Inflammatory macrophage (primary cell): ENCODE measurements at places on chromosomes 12 and 14.

DNA sequence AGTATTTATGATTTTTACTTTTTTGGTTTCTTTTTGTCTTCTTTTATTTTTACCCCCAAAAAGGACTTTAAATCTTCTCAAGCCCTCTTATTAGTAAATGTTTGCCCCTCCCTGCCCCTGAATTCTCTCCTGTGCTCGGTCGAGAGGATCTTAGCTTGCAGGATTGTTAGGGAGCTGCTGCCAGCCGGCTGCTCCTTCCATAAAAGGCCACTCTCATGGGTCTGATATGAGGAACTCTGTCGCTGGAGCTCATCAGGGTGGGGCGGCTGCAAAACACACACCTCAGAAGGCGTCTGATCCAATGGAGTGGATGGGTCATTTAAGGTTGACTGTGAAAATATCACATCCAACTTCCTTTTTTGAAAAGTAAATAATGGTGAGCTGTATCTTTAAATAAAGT, 8.5 kb downstream of the LTBR start:
- peak; percentile 61 for DNase-seq

DNA sequence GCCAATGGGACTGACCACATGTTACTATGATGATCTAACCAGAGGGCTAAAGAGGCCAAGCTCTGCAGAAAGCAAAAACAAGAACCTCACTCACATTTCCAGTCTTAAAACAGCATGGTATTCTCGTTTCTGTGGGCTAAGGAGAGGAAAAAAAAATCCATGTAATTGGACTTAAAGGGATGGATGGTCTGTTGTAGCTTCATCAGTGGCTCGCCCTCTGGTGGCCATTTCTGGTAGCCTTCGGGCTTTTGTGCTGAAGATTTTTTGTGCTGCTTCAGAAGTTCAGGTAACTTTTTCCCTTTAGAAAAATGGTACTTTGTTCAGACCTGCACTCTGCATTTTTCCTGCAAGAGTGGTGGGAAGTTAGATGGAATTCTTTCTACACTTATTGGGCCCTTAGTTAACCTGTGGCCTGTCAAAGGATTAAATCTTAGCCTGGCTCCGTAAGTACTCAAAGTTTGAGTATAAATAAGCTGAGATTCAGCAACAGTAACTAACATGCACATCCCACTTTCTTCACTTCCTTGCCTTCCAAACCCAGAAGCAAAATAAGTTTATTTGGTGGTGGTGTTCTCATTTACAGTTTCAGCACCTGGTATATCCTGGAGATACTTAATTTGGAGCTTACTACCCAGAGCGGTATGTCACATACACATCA, 22.3 kb downstream of the DCAF4 start:
- DNase-seq: peak; percentile 64

DNA sequence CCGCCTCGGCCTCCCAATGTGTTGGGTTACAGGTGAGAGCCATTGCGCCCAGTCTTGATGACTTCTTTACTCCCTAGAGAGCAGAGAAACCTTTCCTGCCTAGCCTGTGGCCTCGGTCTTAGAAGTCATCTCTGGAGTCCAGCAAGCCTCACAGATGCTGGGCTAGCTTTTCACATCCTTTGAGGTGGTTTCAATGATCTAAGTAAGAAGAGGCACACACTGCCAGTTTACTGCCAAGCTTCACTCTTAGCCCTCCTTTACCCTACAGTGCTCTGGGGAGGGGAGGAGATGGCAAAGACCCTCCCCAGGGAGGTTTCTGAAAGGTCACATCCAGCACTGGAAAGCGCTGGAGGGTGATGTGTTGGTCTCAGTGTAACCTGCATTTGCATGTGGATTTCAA, 304.8 kb downstream of the PCNX1 start:
- no peak for DNase-seq

- DNase-seq: no peak
Observed at GRCh38 chr12:113853491-113853890, 112.6 kb downstream of the RBM19 start.

GRCh38 chr14:63692310-63693020, 35.4 kb downstream of the SGPP1 start:
- DNase-seq: no peak

DNA sequence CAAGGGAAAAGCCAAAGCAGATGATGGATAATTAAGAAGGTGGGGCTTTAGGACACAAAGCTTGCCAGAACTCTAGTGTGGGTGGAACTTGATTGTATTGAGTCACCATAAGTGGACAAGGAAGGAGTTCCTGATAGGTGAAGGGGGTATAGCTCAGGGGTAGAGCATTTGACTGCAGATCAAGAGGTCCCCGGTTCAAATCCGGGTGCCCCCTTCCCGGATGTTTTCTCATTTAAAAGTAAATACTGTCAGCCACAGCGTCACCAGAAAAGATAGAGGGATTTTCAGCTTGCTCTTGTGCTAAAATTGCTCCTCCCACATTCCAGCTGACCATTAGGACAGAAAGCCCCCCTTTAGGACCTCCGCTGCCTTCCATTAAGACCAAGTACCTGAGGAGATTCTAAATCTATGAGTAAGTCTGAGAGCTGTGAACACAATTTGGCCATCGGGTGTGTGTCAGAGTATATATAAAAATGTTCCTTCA, 36.6 kb downstream of the DCAF4 start:
- no peak for DNase-seq

GRCh38 chr14:45907782-45908181, 654.8 kb upstream of the MIS18BP1 start:
- DNase-seq: no peak

DNA sequence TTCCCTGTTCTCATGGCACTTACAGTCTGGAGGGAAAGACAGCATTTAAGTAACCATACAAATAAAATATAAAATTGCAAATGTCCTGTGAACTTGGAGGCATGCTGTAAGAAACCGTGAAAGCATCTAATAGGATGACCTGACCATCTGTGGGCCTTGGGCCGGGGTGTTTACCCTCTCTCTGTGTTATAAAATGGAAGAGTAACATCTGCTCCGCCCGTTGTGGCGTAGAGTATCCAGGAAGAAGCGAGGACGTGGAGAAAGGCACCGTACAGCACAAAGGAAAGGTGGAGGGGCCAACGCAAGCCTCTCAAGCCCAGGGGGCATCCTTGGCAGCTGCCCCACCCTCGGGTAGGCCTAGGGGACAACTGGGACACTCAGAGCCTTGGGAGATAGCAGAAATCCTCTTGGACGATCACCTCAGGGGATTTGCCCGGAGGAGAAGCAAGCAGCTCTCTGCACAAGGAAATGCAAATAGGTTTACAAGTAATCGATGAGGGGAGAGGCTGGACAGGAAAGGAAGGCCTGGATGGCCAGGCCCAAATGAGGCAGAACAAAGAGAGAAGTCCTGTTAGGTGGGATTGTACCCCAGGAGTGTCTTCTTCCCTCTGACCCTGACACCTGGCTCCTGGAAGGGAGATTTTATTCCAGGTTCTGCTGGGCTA, 26.2 kb downstream of the VSX2 start:
- no peak for DNase-seq

DNA sequence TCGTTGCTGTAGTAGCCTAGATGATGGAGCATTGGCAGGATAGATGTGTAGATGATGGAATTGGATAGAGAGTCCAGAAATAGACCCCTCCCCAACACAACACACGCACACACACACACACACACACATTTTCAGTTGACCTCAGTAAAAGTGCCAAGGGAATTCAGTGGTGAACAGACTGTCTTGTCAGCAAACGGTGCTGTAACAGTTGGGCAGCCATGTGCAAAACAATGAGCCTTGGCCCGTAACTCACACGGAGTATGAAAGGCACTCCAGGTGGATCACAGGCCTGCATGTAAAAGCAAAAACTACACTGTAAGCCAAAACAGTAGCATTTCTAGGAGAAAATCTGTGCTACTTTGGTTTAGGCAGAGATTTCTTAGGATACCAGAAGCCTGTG, 87.8 kb downstream of the DDX51 start:
- DNase-seq: no peak

- no peak for DNase-seq
Observed at GRCh38 chr12:71888521-71888920, 49.0 kb downstream of the TBC1D15 start.

- DNase-seq: no peak
Observed at GRCh38 chr12:52763991-52764390, 13.2 kb downstream of the KRT76 start.

GRCh38 chr12:109491671-109492070, 14.2 kb downstream of the UBE3B start:
- no peak for DNase-seq

- DNase-seq: peak; percentile 72
Observed at GRCh38 chr14:20327005-20327869, 5.8 kb downstream of the CCNB1IP1 start.

DNA sequence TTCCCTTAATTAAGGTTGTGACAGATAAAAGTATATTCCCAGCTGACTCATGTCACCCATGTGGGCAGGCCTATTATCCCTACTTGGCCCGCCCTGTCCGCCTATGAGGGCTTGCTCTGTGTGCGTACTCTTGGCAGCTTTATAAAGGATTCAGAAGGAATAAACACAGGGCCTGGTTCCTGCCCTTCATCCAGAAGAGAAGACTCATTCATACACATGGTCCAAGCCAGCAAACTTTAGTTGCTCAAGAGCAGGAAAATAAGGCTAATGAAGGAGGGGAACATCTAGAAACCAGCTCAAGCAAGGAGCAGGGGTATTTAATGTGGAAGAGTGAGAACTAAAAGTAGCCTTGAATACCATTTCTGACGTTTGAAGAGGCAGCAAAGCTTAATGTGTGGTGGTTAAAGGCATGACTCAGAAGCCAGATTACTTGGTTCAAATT, 141.9 kb downstream of the CRADD start:
- DNase-seq: no peak

- peak; percentile 53 for DNase-seq
Observed at GRCh38 chr12:6563448-6564050, 4.5 kb downstream of the NOP2 start.

- peak; percentile 62 for DNase-seq
Observed at GRCh38 chr12:130965668-130966067, 12.0 kb downstream of the ADGRD1 start.

DNA sequence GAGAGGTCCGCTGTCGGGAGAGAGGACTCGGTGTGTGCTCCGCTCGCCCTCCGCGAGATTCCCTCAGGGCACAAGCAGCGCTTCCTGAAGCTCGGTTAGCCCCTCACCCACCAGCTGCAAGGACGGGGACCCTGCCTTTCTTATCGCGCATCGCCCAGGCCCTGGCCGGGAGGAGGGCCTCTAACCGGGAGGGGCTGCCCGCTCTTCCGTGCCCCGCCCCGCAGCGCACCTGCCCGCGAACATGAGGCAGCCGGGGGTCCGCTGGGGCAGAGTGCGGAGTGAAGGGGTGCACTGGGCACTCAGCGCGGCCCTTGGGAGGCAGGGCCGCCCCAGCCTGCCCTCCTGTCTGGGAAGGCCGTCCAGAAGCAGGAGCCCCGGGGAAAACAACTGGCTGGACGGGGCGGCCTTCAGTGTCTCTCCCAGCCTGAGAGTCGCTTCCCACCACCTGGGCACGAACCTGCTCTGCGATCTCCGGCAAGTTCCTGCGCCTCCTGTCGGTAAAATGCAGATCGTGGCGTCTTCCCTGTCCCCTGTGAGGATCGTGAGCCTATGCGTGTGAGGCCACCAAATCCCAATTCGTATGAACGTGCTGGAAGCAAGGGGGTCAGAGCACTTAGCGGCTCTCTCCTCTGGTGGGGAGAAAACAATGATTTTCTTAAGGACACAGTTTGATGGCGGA, 28.0 kb upstream of the ADIPOR2 start:
- peak; percentile 11 for DNase-seq

DNA sequence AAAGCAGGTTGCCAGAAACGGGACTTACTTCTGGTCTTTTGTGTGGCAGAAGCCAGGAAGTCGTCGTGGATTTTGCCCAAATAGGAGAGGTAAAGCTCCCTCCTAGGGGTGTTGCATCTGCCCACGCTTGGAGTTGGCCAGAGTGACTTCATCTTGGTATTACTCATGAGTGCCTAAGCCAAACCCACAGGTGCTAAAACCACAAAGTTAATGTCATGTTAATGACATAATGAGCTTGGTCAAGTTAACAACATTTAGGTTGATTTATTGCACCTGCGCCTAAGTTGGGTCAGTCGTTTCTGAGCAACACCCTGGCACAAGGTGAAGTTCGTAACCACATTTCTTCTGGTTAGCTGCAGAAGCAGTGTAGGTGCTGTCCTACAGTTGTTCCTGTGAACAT, 225.2 kb downstream of the FUT8 start:
- DNase-seq: no peak
